ENCODE measurements at places on chromosomes 3 and 15.

DNA sequence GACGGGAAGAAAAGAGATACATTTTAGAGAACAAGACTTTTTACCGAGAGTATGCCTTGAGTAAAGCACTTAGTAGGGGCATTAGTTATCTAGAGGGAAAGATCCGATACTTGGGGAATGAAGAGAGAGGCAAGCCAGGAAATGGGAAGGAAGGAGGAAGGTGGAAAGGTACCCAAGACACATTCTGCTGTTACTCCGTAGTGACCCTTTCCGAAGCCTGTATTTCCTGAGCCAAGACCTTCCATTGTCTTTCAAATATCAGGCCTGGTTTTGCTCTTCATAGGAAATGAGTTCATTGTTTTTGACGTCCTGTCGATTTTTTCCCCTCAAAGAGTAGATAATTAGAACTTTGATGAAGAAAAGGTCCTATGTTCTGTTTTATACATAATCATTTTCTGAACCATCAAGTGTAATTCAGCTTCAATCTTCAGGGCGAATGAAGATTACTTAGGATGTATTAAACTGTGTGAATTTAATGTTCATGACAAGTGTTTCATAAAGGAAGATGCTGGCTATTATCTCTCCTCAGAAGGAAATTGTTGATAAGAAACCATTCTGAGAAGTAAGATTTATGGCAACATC, 95.7 kb downstream of the PPM1L start:
- DNase-seq: no peak

GRCh38 chr3:53502737-53503136, 8.3 kb downstream of the CACNA1D start:
- DNase-seq: no peak

- no peak for DNase-seq
Measured at GRCh38 chr3:2908693-2909351, 201.4 kb downstream of the IL5RA start.

GRCh38 chr3:168952551-168952950, 711.0 kb downstream of the MECOM start:
- no peak for DNase-seq

DNA sequence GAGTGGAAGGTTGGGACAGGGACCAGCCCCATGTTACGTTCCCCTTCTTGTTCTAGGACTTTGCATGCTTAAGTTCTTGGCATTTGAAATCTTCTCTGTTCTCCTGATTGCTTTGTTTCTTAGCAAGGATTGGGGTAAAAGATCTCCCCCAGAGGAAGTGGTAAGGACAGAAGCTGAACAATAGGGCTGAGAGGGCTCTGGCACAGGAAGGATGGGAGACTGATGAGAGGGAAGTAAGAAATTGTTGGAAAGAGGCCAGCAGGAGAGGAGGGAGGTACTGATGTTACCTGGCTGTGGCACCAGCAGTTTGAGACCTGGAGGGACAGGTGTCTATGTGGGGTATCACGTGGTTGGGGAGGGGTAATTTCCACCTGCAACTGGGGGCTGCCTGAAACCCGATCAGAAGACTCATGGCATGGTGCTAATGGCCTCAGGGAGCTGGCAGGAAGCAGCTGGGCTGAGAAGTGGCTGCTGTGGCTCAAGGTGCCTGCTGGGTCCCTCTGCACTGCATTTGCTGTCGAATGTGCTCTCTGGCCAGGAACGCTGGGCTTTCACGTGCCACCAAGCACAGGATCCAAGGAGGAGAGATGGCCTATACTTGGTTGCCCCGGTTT, 108.4 kb downstream of the LSM3 start:
- DNase-seq: no peak

DNA sequence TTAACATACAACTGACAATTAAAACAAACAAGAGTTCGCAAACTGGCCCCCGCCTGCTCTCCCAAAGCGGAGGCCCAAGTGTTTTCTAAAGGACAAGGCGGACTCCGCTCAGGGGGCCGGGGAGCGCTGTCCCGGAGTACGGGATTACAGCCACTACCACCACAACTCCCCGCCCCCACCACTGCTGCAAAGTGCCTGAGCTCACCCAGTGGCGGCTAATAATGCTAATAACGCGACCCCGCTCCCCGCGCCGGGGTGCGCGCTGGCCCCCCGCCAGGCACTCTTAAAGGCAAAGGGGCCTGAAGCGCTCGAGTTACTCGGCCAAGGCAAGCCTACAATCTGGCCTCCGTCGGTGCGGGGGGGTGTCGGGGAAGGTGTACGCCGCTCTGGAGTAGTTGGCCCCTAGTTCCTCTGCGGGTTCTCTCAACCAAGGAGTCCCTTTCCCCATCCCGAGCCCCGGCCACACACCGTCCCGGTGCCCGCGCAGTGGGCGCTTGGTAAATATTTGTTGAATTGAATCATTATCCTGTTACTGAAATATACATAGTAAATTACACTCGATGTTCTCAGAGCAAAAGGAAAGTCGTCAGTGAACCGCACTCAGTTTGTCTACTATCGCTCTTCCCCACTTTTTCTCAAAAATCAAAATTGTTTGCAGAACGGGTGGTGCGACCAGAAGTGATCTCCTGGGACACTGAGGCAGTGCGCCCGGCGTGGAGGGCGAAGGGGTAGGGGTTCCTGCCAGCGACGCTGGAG, 827 bp downstream of the WNT5A start:
- no peak for DNase-seq

DNA sequence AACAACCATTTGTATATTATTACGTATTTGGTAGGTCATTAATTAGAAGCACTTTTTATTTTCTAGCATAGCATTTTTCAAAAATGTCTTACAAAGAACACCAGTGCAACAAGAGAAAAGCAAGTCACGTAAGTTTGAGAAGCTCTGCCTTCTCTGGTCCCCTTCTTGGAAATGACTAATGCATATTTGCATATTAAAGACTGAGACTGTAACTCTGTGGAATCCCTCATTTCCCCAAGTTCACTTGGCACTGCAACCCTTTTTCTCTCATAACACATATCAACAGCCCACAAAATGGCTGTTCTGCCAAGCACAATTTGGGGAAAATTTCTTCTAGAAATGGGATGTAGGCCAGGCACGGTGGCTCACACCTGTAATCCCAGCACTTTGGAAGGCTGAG, 176.3 kb downstream of the ERC2 start:
- DNase-seq: no peak

DNA sequence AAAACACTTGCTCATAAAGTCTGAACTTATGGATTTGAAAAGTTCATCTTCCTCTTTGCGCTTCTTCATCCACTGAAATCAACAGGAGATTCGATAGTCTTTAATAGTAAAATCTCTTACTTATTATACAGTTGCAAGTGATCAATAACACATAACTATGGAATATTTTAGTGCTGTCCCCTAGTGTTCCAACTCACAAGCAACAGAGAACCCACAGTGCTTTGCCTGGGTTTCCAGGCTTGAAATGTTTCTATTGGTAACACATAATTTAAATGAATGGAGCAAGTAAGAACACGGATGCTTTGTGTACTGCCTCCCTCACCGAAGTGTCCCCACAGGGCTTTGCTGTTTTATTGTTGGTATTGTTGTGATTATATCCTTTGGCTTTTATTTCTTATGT, 93.5 kb downstream of the WDR72 start:
- no peak for DNase-seq

GRCh38 chr15:68428431-68428940, 3.5 kb downstream of the ITGA11 start:
- no peak for DNase-seq

- no peak for DNase-seq
Measured at GRCh38 chr3:124764746-124765145, 34.5 kb downstream of the UMPS start.

GRCh38 chr3:14532691-14533456, 7.3 kb downstream of the GRIP2 start:
- no peak for DNase-seq

GRCh38 chr15:58309963-58310928, 121.5 kb upstream of the LIPC start:
- no peak for DNase-seq

DNA sequence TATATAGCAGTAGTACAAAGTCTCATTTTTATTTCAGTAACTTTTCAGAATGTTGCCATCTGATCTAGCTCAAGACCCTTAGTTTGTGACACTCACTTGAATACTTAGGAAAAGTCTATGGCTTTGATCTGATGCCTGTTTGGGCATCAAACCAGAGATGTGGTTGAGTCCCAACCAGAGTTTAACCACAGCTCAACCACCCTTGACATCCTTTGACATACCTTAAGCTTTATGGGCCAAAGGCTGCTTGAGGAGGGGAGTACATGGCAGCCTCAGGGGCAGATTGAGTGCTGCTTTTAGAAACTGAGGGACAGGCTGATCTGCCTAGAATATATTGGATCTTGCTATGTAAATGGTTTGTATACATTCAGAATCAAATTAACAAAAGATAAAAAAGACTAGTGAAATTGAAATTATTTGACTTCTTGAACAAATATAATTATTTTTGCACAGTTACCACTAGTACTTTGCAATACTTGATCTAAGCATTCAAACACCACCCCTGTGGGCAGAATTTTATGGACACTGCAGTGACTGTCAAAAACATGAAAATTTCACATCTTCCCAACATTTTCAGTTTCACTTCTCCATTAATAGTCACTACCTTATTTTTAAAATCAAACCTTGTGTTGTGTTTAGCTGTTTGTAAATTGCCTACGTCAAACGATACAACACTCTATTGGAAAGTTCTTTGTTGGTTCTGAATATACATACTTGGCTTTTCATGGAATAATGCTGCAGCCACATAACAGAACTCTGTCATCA, 199.8 kb downstream of the UBE2E2 start:
- no peak for DNase-seq

GRCh38 chr15:94306700-94307650, 75.6 kb downstream of the MCTP2 start:
- no peak for DNase-seq

GRCh38 chr3:128433837-128434165, 32.9 kb downstream of the DNAJB8 start:
- no peak for DNase-seq

DNA sequence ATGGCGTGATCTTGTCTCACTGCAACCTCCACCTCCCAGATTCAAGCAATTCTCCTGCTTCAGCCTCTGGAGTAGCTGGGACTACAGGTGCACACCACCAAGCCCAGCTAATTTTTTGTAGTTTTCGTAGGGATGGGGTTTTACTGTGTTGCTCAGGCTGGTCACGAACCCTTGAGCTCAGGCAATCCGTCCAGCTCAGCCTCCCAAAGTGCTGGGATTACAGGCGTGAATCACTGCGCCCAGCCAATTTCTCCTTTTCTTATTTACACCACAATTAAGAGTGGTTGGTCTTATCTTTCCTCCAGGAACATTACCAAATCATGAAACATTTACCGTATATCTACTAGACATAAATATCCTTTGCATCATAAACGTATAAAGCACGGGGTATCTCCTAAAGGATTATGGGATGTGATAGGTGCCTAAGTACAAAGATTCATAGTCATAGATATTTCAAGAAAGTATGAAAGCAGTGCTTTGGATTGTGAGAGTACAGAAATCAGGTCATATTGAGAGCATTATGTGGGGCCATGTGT, 194.5 kb downstream of the RBMS3 start:
- no peak for DNase-seq

DNA sequence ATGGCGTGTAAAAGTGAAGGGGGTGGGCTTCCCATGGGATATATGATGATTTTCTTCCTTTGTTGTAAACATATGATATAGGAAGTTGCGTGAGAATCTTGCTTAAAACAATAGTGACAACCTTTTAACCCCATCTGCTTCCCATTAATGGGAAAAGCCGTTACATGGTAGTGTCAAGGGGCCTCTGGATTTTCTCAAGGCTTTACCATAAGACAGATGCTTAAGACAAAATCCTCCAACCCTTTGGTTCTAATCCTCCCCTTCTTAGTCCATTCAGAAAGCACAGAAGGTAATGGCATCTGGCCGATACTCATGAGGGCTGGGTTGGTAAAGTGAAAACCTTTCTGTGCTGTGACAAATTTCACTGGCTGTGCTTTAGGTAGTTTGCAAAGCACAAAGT, 25.0 kb downstream of the DPH3 start:
- DNase-seq: no peak

DNA sequence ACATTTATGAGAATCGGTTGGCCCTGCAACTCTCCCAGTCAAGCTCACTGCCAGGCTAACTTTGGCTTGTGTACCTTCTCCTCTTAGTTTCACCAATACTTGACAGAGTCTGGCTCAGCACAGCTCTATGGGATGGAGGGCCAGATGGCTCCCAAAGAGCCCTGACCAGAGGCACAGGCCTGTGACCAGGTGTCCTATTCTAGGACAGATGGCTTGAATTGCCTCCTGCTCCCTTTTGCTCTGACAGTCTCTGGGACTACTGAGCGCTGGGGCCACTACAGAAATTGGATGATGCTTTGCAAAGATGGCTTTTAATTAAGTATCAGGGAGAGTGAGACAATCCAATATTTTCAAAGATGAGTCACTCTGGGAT, 10.3 kb upstream of the ARID3B start:
- DNase-seq: no peak

GRCh38 chr15:93185796-93186195, 96.8 kb upstream of the RGMA start:
- no peak for DNase-seq

- DNase-seq: no peak
Measured at GRCh38 chr3:198028718-198029117, 68.7 kb downstream of the LMLN start.

GRCh38 chr3:61132062-61132461, 119.2 kb downstream of the FHIT start:
- DNase-seq: no peak

GRCh38 chr3:157174290-157174648, 14.3 kb upstream of the CCNL1 start:
- no peak for DNase-seq

DNA sequence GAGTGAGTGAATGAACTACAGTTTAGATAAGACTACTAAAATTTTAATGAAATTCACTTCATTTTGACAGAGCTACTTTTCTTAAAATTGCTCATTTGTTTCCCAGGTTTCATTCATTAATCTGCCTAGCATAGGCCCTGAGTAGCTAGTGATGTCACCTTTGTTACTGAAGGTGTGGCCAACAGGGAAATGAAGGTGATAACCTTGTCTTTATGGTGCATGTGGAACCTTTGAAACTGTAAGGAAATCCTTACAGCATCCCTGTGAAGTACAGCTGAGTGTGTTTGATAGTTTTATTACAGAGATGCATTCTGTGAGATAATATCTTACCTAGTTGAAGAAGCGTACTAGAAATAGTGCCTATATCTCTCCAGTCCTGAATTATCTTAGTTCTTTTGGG, 112.9 kb downstream of the AKAP13 start:
- no peak for DNase-seq

DNA sequence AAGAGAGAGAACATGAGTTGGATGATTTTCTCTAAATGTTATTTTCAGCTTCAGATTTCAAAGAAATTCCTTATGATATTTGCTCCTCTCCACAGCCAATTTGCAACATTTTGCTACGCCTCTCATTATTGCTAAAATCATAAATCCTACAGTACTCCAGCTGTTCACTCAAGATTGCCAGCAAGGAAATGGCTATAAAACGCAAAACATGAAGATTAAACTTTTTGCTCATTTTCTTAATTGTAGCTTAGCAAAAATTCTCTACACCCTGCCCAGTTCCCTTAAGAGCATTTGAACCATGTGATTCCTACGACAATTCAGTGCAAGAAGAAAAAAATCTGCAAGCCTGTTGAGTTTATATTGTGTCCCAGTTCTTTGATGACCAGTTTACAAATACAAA, 6.8 kb downstream of the CHRNA3 start:
- no peak for DNase-seq
